ENCODE measurements at places on chromosomes 4 and X.
A peak's percentile ranks its signal among the peaks of the same experiment; 100 is the strongest.

GRCh38 chrX:111520506-111520905, 9.1 kb downstream of the SERTM2 start:
- H3K27me3 ChIP-seq = peaks cover 6% of the 10 kb centered on the region
- no peaks in the 10 kb centered on the region for H3K36me3 ChIP-seq
- DNase-seq = no peak
- no peaks in the 10 kb centered on the region for H3K4me1 ChIP-seq
- no peak overlapping the region for H3K27ac ChIP-seq

- no peaks in the 10 kb centered on the region for H3K27me3 ChIP-seq
- no peak for DNase-seq
- H3K27ac ChIP-seq = no peak overlapping the region
- H3K36me3 ChIP-seq = no peaks in the 10 kb centered on the region
- H3K4me3 ChIP-seq = no peak overlapping the region
Measured at GRCh38 chr4:40180356-40180755, 16.5 kb upstream of the RHOH start.

- H3K36me3 ChIP-seq = no peaks in the 10 kb centered on the region
- H3K27ac ChIP-seq = no peak overlapping the region
- no peaks in the 10 kb centered on the region for H3K27me3 ChIP-seq
- no peak for DNase-seq
Measured at GRCh38 chr4:16480011-16480410, 253.7 kb upstream of the TAPT1 start.

DNA sequence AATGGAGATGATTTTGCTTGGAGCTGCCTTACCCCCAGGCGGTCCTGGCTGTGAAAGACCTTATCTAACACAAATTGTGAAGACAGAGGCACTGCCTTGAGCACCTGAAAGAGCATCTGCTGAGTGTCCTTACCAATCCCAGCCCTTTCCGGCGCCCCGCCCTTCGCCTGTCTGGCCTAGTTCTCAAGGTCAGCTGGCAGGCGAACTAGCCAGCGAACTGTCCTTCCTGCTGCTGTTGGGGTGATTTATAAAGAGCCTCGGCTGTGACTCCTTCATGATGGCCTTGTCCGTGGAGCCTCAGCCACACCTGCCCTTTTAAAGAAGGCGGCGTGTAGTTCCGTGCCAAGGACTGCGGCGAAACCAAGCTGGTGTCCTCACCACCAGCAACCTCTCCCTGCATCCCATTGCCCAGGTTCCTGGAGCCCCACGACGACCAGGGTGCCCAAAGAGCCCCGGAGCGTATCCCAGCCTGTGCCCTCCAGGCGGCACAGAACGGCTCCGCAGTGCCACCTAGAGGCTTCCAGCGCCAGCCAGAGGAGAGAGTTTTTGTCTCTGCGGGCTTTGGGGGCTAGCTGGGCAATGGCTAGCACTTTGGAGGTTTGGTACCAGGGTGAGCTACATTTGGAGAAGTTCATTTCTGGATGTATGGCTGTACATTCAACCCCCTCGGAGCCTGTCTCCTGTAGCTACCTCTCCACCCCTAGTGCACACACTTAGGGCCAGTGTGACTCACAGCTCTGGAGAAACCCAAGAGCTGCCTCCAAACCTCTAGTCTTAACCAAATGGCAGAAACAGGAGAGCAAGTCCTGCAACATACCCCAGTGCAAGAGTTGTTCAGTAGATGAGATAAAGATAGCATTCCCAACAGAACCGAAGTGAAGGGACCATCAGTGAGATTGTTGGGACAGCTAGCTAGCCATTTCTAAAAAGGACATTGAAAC, 36.8 kb upstream of the VMA21 start:
- H3K4me3 ChIP-seq = peak overlapping the region; percentile 68
- H3K4me1 ChIP-seq = no peaks in the 10 kb centered on the region
- H3K36me3 ChIP-seq = no peaks in the 10 kb centered on the region
- peaks cover 13% of the 10 kb centered on the region for H3K27me3 ChIP-seq

- no peak overlapping the region for H3K27ac ChIP-seq
- no peaks in the 10 kb centered on the region for H3K4me1 ChIP-seq
- H3K27me3 ChIP-seq = no peaks in the 10 kb centered on the region
Measured at GRCh38 chrX:104988038-104988437, 232.5 kb downstream of the TEX13A start.

- H3K4me1 ChIP-seq = peaks cover 77% of the 10 kb centered on the region
- DNase-seq = peak; percentile 81
- no peaks in the 10 kb centered on the region for H3K27me3 ChIP-seq
- peak overlapping the region; percentile 99 for H3K27ac ChIP-seq
Measured at GRCh38 chrX:1468250-1468772, 15.6 kb upstream of the ASMTL start.

GRCh38 chrX:150525061-150525919, 43.1 kb upstream of the MTM1 start:
- H3K4me1 ChIP-seq = no peaks in the 10 kb centered on the region
- H3K4me3 ChIP-seq = no peak overlapping the region
- DNase-seq = no peak
- H3K27me3 ChIP-seq = no peaks in the 10 kb centered on the region

DNA sequence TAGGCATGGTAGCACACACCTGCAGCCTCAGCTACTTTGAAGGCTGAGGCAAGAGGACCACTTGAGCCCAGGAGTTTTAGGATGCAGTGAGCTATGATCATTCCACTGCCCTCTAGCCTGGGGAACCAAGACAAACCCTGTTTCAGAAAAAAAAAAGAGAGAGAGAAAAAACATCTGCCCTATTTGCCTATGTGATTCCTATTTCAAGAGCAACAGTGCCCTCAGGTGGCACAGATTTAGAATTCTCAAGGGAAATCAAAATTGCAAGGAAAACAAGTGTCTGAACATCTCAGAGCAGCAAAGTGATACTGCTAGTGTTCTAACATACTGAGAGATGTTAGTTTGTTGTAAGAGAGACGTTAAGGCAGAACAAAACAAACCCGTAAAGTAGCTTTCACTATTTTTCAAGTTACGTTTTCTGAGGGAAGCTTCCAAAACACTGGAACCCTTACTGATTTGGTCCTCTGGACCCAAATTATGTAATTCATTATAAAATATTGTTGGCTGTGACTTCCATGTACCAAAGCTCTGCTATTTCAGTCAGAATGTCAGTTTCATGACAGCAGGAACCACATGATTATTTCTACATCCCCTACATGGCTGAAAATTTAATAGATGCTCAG, 7.9 kb downstream of the BDH2 start:
- peak; percentile 40 for DNase-seq
- peaks cover 7% of the 10 kb centered on the region for H3K4me1 ChIP-seq
- H3K27ac ChIP-seq = peak overlapping the region; percentile 55

- H3K36me3 ChIP-seq = no peaks in the 10 kb centered on the region
- no peak overlapping the region for H3K27ac ChIP-seq
- no peak for DNase-seq
- no peaks in the 10 kb centered on the region for H3K27me3 ChIP-seq
Measured at GRCh38 chr4:161894493-161895167, 269.2 kb downstream of the FSTL5 start.

GRCh38 chr4:60934566-60935295, 265.4 kb upstream of the ADGRL3 start:
- H3K27me3 ChIP-seq = no peaks in the 10 kb centered on the region
- H3K4me1 ChIP-seq = no peaks in the 10 kb centered on the region
- DNase-seq = no peak
- H3K4me3 ChIP-seq = no peak overlapping the region
- no peak overlapping the region for H3K27ac ChIP-seq
- H3K36me3 ChIP-seq = peaks cover 6% of the 10 kb centered on the region

- no peaks in the 10 kb centered on the region for H3K36me3 ChIP-seq
- no peak overlapping the region for H3K27ac ChIP-seq
- H3K27me3 ChIP-seq = no peaks in the 10 kb centered on the region
- H3K4me1 ChIP-seq = no peaks in the 10 kb centered on the region
- H3K4me3 ChIP-seq = no peak overlapping the region
Measured at GRCh38 chr4:15451866-15452765, 17.6 kb upstream of the CC2D2A start.

DNA sequence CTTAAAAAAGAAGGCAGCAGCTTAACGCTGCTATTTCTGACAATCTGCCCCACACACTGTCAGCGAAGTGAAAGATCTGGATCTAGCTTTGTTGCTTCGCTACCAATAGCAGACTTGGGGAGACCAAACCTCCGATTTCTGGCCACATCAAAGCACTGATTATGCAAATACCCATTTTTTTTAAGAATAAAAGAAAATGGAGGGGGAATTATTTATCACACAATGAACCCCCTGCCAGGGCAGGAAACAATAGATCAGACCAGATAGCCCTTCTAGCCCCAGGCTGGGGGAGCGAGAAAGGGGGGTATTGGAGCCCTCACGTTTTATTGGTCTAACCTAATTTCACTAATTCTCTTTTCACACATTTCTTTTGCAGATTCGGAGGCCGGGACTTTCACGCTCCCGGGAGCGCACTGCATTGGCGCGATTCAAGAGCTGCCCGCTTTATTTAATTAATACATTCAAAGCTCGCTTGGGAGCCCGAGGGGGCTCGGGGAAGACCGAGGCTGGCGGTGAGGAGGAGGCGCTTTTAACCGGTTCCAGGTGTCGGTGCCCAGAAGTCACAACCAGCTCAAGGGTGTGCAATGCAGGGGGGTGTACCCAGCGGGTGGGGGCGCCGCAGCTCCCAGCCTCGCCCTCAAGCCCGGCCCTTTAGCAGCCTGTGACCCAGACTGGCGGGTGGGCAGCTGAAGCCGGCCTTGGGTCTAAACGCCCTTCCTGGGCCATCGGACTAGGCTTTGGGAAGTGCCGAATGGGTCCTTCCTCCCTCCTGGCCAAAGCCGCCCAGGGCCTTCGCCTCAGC, 5.5 kb downstream of the NEUROG2 start:
- H3K4me3 ChIP-seq = peak overlapping the region; percentile 54
- no peak for DNase-seq
- no peak overlapping the region for H3K27ac ChIP-seq
- peaks cover 98% of the 10 kb centered on the region for H3K27me3 ChIP-seq
- peaks cover 28% of the 10 kb centered on the region for H3K4me1 ChIP-seq

DNA sequence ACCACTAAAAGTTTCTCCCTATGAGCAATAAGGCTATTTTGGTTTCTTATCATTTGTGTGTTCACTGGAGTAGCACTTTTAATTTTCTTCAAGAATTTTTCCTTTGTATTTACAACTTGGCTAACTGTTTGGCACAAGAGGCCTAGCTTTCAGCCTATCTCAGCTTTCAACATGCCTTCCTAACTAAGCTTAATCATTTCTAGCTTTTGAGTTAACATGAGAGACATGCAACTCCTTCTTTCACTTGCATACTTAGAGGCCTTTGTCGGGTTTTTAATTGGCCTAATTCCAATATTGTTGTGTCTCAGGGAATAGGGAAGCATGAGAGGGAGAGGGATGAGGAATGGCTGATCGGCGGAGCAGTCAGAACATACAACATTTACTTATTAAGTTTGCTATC, 349.8 kb downstream of the OPHN1 start:
- H3K36me3 ChIP-seq = no peaks in the 10 kb centered on the region
- no peak for DNase-seq
- no peak overlapping the region for H3K4me3 ChIP-seq
- no peaks in the 10 kb centered on the region for H3K4me1 ChIP-seq
- no peak overlapping the region for H3K27ac ChIP-seq
- no peaks in the 10 kb centered on the region for H3K27me3 ChIP-seq

DNA sequence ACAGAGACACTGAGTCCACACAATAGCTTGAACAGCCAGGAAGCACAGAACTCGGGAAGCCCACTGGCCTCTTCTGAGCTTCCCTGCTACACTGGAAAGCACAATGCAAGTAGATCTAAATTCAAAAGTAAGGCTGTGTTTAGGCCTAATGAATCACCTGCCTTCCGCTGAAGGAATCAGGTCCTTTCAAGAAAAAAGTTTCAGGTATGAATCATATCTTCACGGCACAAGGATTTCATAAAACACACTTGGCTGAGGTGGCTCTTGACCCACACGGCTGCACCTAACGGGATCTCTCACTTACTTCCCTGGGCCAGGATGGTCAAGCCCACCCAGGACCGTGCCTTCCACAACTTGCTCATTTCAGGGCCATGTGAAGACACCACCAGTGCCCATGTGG, 59.3 kb downstream of the IRF2 start:
- H3K27me3 ChIP-seq = no peaks in the 10 kb centered on the region
- peak overlapping the region; percentile 80 for H3K27ac ChIP-seq
- peaks cover 53% of the 10 kb centered on the region for H3K4me1 ChIP-seq
- H3K4me3 ChIP-seq = no peak overlapping the region
- no peak for DNase-seq

- DNase-seq = peak; percentile 65
- peaks cover 15% of the 10 kb centered on the region for H3K36me3 ChIP-seq
- peak overlapping the region; percentile 87 for H3K27ac ChIP-seq
Measured at GRCh38 chr4:4575284-4576211, 33.7 kb upstream of the STX18 start.

GRCh38 chr4:182145334-182145905, 97.8 kb upstream of the TENM3 start:
- H3K27me3 ChIP-seq = peaks cover 56% of the 10 kb centered on the region
- H3K4me3 ChIP-seq = peak overlapping the region; percentile 18
- H3K27ac ChIP-seq = no peak overlapping the region
- peaks cover 3% of the 10 kb centered on the region for H3K4me1 ChIP-seq

DNA sequence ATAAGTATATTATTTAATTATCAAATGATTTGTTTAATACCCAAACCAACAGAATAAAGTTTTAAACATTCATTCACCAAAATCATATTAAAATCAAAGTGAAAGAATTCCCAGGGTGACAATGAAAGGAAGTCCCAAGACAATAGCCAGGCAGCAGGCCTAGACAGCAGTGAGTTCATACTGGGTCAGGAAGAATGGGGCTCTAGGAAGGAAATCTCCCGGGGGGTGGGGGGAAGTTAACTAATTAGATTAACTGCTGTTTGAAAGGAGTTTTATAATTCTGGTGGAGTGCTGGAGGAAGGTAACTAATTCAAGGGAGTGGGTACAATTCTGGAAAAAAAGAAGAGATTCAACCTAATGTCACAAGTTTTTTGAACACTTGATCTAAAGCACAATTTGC, 104.1 kb downstream of the ZAR1 start:
- DNase-seq = no peak
- no peak overlapping the region for H3K27ac ChIP-seq
- H3K4me1 ChIP-seq = peaks cover 2% of the 10 kb centered on the region
- H3K27me3 ChIP-seq = no peaks in the 10 kb centered on the region
- H3K4me3 ChIP-seq = no peak overlapping the region
- H3K36me3 ChIP-seq = peaks cover 31% of the 10 kb centered on the region

DNA sequence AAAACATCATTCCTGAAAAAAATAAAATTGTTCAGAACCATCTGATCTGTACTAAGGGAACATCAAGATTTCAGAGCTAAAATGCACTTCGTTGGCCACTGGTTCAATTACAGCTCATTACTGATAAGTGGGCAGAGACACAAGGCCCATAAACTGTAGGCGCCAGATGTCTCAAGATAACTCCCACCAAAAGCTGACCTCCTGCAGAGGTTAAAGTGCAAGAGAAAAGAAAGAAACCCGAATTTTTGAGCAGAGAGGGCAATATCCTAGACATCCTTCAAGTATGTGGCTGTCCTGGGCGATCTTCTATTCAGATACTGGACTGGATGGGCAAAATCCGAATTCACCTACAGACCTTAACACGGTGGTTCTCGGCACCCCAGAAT, 660 bp downstream of the GEMIN8 start:
- DNase-seq = no peak
- H3K36me3 ChIP-seq = peaks cover 14% of the 10 kb centered on the region

DNA sequence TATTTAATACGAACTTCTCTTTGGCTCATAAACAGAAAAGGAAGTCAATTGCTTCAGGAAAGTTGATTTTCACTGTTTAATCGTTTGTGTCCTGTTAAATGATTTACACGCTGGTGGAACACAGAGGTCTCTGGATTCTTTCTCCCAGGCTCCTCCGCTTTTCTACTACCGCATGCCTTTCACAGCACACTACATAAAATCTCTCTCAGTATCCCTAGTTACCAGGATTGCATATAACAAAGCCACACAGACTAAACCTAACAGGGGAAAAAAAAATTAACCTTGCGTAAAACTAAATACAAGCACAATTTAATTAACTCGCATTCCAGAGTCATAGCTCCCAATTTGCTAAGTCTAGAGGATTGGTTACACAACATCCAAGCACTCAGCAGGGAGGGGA, 133.9 kb downstream of the CORIN start:
- H3K36me3 ChIP-seq = no peaks in the 10 kb centered on the region
- H3K4me1 ChIP-seq = no peaks in the 10 kb centered on the region
- H3K27ac ChIP-seq = no peak overlapping the region
- H3K27me3 ChIP-seq = peaks cover 60% of the 10 kb centered on the region
- no peak overlapping the region for H3K4me3 ChIP-seq
